ENCODE measurements at places on chromosomes 6 and 20. TPM values are rescaled to one million over a fixed set of nuclear protein-coding genes. Genes with fewer than 3 reads are reported as not detected.

DNA sequence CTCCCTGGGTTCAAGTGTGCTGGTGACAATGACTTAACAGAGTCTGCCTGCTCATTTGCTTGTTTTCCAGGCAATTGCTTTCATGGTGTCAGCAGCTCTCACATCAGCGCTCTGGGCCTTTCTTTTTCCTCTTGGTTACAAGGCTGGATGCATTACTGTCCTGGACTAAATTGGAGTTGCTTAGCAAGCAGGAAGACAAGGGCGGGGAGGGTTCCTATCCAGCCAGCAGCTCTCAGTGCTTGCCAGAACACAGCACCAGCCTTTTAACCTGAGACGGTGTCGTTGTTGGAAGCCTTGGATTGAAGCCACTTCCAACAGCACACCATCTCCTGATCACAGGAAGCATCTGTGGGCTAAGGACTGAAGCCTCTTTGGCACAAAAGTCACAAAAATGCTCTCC is 606.9 kb downstream of the CDH26 start:
- DNase-seq, result no peak
- H3K4me1 ChIP-seq, result no peaks in the 10 kb centered on the region
- H3K36me3 ChIP-seq, result no peaks in the 10 kb centered on the region
- no peaks in the 10 kb centered on the region for H3K27me3 ChIP-seq
- H3K27ac ChIP-seq, result no peak overlapping the region
- no peak overlapping the region for H3K4me3 ChIP-seq

DNA sequence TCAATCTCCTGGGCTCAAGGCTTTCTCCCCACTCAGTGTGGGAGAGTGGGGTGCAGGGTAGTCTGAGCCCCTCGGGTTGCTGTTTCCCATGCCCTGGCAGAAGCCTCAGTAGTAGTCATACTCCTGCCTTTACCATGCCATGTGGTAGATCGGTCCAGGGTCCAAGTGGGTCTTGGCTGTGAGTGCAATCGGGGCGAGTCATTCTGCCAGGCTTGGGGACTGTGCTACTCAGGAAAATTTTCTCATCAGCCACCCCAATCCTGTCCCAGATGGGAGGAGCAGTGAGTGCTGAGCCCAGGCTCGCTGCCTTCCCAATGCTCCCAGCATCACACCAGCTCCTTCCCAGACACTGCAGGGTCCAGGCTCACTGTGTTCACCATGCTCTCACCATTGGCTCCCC is 10.7 kb upstream of the RAET1L start:
- H3K4me3 ChIP-seq, result no peak overlapping the region
- peaks cover 5% of the 10 kb centered on the region for H3K36me3 ChIP-seq
- no peak for DNase-seq
- no peak overlapping the region for H3K27ac ChIP-seq

GRCh38 chr6:56647172-56647762 is 4.6 kb upstream of the DST start:
- no peak overlapping the region for H3K4me3 ChIP-seq
- H3K4me1 ChIP-seq, result no peaks in the 10 kb centered on the region
- H3K36me3 ChIP-seq, result no peaks in the 10 kb centered on the region
- H3K27me3 ChIP-seq, result peaks cover 6% of the 10 kb centered on the region
- DNase-seq, result no peak

- H3K27me3 ChIP-seq, result no peaks in the 10 kb centered on the region
- H3K4me1 ChIP-seq, result peaks cover 28% of the 10 kb centered on the region
- no peak overlapping the region for H3K4me3 ChIP-seq
- no peak overlapping the region for H3K27ac ChIP-seq
Observed at GRCh38 chr20:37319151-37319671, 26.7 kb upstream of the SRC start.

Gene SYNCRIP
- 101 TPM for total RNA-seq

Gene SYTL3
- total RNA-seq, result 133 TPM

Gene MEI4
- not detected for total RNA-seq

Data from activated CD4-positive, alpha-beta memory T cell treated with anti-CD3 and anti-CD28 coated beads, Interleukin-2, amount 10 ng/mL, durations not matched to agents 7 days and 5 days (primary cell).